Activated B cell treated with CpG ODN at 0.5 μM for 24 hours (primary cell): ENCODE measurements at places on chromosomes 6 and 20.

GRCh38 chr6:87944541-87944954, 103.1 kb upstream of the SPACA1 start:
- no peaks in the 10 kb centered on the region for H3K4me1 ChIP-seq
- H3K27ac ChIP-seq, result no peak overlapping the region
- H3K27me3 ChIP-seq, result peaks cover 11% of the 10 kb centered on the region
- DNase-seq, result no peak
- no peaks in the 10 kb centered on the region for H3K36me3 ChIP-seq

- peaks cover 13% of the 10 kb centered on the region for H3K4me1 ChIP-seq
- H3K4me3 ChIP-seq, result no peak overlapping the region
- H3K36me3 ChIP-seq, result no peaks in the 10 kb centered on the region
- DNase-seq, result no peak
- H3K27ac ChIP-seq, result no peak overlapping the region
These were observed 59.7 kb upstream of the PTPN1 start for GRCh38 chr20:50450493-50450826.

DNA sequence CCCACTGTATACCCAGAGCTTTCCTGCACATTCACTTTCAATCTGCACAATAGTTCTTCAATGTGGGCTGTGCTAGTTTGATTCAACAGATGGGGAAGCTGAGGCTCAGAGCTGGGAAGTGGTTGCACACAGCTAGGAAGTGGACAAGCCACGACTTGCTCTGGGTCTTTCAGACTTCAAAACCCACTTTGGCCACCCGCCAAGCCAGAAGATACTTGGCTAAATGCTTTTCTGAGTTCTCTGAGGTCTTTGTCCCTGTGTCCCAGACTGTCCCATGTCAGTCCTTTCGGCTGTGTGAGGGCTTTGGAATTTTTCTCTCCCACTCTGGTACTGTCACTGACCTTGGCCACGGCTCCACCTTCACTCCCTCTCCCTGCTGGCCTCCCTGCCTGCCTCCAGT, 10.6 kb downstream of the PDYN start:
- peaks cover 36% of the 10 kb centered on the region for H3K27me3 ChIP-seq
- H3K36me3 ChIP-seq, result no peaks in the 10 kb centered on the region
- no peak for DNase-seq
- H3K4me1 ChIP-seq, result no peaks in the 10 kb centered on the region
- H3K4me3 ChIP-seq, result no peak overlapping the region

DNA sequence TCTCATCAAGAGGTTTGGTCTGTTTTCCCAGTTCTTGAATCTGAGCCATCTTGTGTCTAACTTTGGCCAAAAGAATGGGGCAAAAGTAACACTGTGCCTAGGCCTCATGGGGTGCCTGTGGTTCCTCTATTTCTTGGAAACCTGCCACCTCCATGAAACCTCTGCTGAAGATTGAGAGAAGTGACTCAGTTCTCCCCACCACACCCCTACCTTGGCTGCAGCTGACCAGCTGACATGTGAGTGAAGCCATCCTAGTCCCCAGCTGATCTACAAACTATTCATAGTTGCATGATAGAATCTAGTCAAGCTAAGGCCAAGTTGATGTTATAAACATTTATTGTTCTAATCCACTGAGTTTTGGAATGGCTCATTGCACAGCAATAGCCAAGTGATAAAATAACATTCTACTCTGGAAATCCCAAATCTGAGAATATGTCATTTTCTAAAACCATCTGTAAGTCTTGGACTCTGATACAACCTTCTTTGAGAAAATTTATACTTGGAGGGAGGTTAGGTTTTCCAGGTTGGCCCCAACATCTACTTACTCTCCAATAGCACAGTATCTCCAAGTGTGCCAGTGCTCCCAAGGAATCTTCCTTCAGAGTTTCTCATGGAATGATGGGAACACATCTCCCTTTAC, 107.0 kb upstream of the SMLR1 start:
- H3K27me3 ChIP-seq, result no peaks in the 10 kb centered on the region
- H3K27ac ChIP-seq, result no peak overlapping the region
- peaks cover 5% of the 10 kb centered on the region for H3K4me1 ChIP-seq
- DNase-seq, result no peak
- no peak overlapping the region for H3K4me3 ChIP-seq

DNA sequence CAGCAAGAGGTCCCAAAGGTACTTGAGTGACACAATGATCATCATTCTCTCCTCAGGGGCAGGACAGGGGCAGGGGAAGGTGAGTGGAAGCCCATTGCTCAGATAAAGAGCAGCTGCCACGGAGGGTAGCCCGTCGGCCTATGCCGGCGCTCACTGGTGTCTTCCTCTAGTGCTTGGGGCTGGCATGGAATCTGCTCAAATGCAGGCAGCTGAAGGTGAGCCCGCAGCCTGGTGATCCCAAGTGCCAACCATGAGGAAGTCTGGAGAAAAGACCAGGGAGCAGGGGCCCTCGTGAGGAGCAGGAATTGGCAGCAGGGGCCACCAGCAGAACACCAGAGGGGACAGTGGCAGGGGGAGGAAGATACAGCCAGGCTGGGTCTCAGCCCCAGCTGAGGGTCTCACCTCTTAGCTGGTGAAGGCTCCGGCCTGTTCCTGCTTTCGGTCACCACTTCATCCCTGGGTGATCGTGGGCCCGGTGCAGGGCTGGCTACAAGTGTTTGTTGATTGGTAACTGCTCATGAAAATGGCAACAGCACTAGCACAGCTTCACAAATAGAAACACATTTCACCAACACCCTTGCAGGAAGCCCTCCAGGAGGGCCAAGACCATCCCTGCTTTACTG, 24.7 kb downstream of the RBCK1 start:
- peaks cover 68% of the 10 kb centered on the region for H3K36me3 ChIP-seq
- no peaks in the 10 kb centered on the region for H3K27me3 ChIP-seq
- peak overlapping the region; percentile 70 for H3K4me3 ChIP-seq
- peak overlapping the region; percentile 94 for H3K27ac ChIP-seq

DNA sequence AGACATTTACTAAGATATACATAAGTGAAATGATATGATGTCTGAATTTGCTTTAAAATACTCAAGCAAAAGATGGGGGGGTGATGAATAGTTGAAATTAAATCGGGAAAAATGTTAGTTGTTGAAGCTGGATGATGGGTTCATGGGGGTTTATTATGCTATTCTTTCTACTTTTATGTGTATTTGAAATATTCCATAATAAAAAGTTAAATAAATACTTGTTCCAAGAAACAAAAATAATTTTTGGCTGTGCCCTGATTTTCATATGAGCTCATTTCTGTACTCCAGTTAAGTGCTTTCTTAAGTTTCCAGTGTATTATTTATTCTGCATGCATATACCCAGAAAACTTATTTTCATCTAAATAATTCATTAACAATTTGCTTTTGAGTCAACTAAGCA, 138.6 kb downstream of the AIG1 start:
- no peak overlapping the region for H3K4me3 ChIP-seq
- no peaks in the 10 kb centered on the region for H3K36me3 ChIP-seq
- no peaks in the 10 kb centered on the region for H3K4me1 ChIP-seq
- H3K27me3 ChIP-seq, result no peaks in the 10 kb centered on the region
- no peak for DNase-seq

GRCh38 chr6:170455335-170455979, 97.7 kb downstream of the PSMB1 start:
- peaks cover 3% of the 10 kb centered on the region for H3K27me3 ChIP-seq
- no peak for DNase-seq
- H3K4me1 ChIP-seq, result peaks cover 7% of the 10 kb centered on the region
- H3K27ac ChIP-seq, result no peak overlapping the region

GRCh38 chr6:156844089-156844488, 66.9 kb downstream of the ARID1B start:
- H3K27ac ChIP-seq, result no peak overlapping the region
- no peak overlapping the region for H3K4me3 ChIP-seq
- no peak for DNase-seq
- H3K36me3 ChIP-seq, result peaks cover 14% of the 10 kb centered on the region
